Pancreas (tissue), 10 donors: ENCODE measurements at places on chromosomes 11 and 22. TPM values are rescaled to one million over a fixed set of nuclear protein-coding genes. Genes with fewer than 3 reads are reported as not detected.

GRCh38 chr11:71489311-71490043 is 36.5 kb downstream of the NADSYN1 start:
- no peak overlapping the region for H3K27ac ChIP-seq
- no peaks in the 10 kb centered on the region for H3K27me3 ChIP-seq
- no peaks in the 10 kb centered on the region for H3K4me1 ChIP-seq

The KCNJ11 gene
- polyA plus RNA-seq: 17.7 TPM

- no peak overlapping the region for H3K4me3 ChIP-seq
- peaks cover 14% of the 10 kb centered on the region for H3K4me1 ChIP-seq
- H3K27ac ChIP-seq: peak overlapping the region; percentile 60
- peak; percentile 39 for DNase-seq
- no peaks in the 10 kb centered on the region for H3K27me3 ChIP-seq
Measured at GRCh38 chr11:65308281-65308891, 6.3 kb upstream of the CDC42EP2 start.

- H3K36me3 ChIP-seq: no peaks in the 10 kb centered on the region
- no peak for DNase-seq
- H3K4me1 ChIP-seq: no peaks in the 10 kb centered on the region
- no peak overlapping the region for H3K4me3 ChIP-seq
Measured at GRCh38 chr11:78912778-78913177, 338.1 kb upstream of the NARS2 start.

- no peak overlapping the region for H3K4me3 ChIP-seq
- no peak for DNase-seq
- no peak overlapping the region for H3K27ac ChIP-seq
- H3K27me3 ChIP-seq: no peaks in the 10 kb centered on the region
- peaks cover 5% of the 10 kb centered on the region for H3K4me1 ChIP-seq
- no peaks in the 10 kb centered on the region for H3K36me3 ChIP-seq
Measured at GRCh38 chr11:74820763-74821162, 72.1 kb downstream of the RNF169 start.

GRCh38 chr22:44680481-44680894 is 21.5 kb upstream of the PRR5 start:
- H3K36me3 ChIP-seq: no peaks in the 10 kb centered on the region
- no peaks in the 10 kb centered on the region for H3K4me1 ChIP-seq
- H3K4me3 ChIP-seq: no peak overlapping the region
- no peak overlapping the region for H3K27ac ChIP-seq

DNA sequence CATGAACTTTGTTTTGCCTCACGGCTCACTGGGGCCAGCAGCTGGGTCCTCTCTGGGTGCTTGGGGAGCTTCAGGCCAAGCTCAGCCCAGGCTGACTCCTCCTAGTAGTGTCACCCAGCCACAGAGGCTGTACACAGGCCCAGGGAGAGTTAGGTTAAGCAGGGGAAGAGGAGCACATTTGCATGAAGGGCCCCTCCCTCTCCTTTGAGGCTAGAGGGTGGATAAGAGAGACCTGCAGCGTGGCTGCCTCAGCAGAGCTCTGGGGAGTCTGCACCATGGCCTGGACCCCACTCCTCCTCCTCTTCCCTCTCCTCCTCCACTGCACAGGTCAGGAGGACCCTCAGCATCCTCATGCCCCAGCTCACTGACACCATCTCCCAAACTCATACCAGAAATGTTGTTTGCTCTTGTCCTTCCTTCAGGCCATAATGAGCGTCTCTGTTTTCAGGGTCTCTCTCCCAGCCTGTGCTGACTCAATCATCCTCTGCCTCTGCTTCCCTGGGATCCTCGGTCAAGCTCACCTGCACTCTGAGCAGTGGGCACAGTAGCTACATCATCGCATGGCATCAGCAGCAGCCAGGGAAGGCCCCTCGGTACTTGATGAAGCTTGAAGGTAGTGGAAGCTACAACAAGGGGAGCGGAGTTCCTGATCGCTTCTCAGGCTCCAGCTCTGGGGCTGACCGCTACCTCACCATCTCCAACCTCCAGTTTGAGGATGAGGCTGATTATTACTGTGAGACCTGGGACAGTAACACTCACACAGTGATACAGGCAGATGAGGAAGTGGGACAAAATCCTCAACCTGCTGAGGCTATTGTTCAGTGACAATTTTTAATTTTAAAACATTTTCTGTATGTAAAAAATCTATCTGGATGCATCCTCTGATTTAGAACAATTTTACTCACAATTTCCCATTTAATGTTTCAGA is 82.4 kb upstream of the VPREB1 start:
- no peaks in the 10 kb centered on the region for H3K36me3 ChIP-seq
- no peaks in the 10 kb centered on the region for H3K4me1 ChIP-seq
- no peak for DNase-seq
- no peak overlapping the region for H3K27ac ChIP-seq
- no peaks in the 10 kb centered on the region for H3K27me3 ChIP-seq
- no peak overlapping the region for H3K4me3 ChIP-seq

The PC gene
- polyA plus RNA-seq: 13.6 TPM

DNA sequence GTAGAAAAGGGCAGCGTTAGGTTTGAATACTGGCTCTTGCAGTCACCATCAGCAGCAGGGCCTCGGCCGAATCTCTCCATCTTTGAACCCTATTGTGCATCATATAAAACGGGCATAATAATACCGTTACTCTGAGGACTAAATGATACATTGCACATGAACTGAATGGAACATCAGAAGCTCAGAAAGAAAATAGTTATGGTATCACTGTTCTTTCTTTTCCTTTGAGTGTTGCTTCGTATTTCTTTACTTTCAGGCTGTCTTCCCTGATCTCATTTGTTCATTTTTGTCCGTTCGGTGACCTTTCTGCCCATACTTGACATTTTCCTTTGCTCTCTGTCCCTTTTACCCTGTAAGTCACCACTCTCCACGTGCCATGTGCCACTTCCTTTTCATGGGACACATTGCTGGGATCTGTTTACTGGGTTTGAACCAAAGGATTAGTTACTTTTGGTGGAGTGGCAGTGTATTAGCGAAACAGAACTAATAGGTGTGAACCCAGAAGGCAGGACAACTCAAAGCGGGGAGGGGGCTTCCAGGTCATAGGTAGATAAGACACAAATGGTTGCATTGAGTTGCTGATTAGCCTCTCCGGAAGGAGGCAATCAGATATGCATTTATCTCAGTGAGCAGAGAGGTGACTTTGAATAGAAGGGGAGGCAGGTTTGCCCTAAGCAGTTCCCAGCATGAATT is 717 bp upstream of the ZNF202 start:
- H3K4me1 ChIP-seq: peaks cover 5% of the 10 kb centered on the region
- peak overlapping the region; percentile 51 for H3K27ac ChIP-seq
- H3K36me3 ChIP-seq: no peaks in the 10 kb centered on the region
- peak overlapping the region; percentile 97 for H3K4me3 ChIP-seq
